ENCODE measurements at places on chromosomes 13 and 19.

DNA sequence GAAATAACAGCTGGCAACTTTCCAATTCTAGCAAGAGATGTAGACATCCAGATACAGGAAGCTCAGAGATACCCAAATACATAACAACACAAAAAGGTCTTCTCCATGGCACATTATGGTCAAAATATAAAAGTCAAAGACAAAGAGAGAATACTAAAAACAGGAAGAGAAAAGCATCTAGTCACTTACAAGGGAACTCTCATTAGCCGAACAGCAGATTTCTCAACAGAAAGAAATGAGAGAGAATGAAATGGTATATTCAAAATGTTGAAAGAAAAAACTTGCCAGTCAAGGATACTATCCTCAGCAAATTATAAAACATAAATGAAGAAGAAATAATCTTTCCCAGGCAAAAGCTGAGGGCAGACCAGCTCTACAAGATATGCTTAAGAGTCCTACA, 12.4 kb downstream of the ZNF780A start:
- no peak for DNase-seq

GRCh38 chr13:100195568-100195967, 106.7 kb downstream of the PCCA start:
- DNase-seq = no peak

DNA sequence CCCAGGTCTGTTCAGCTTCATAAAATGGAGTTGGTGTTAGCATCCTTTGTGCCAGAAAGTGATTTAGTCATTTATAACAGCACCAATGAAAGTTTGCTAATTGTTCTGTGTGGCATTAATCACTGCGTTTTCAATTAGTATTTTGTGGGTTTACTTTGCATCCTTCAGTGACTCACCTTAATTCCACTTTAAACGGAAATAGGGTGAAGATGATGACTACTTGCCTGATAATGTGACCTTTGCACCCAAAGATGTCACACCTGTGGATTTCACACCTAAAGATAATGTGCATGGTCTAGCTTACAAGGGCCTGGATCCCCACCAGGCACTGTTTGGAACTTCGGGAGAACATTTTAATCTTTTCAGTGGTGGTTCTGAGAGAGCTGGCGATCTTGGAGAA, 15.0 kb downstream of the GPATCH1 start:
- DNase-seq = no peak

DNA sequence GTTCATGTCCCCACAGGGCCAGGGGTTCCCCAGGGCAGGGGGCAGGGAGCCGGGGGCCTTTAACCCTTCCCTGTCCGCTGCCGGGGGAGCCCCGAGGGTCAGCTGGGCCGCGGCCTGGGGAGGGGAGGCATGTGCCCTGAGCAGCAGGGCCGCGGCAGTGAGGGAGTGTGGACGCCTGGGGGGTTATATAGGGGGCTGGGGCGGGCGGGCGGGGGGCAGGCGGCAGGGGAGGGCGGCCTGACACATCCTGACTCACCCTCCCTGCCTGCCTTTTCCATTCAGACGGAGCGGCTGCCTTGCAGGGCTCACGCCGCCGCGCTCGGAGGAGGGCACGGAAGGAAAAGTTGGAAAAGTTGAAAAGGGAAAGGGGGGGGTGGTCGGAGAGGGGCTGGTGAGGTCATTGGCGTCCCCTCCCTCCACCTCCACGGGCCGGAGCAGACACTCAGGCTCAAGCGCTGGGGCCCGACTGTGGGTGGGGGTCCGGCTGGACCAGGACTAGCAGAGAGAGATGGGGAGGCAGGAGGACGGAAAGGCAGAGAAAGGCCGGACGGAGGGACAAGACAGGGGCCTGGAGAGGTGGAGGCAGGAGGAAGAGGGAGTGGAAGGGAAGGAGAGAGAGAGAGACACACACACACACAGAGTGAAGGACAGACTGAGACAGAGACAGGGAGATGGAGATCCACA, at the start of gene IL11:
TSS of gene IL11 (minus strand) at position 159 of the 684 bp plus-strand sequence. CDS start at position 6, 153 bp downstream.
- DNase-seq = no peak

GRCh38 chr13:93945621-93946020, 533.9 kb downstream of the DCT start:
- DNase-seq = no peak

GRCh38 chr19:29945017-29945416, 3.0 kb downstream of the URI1 start:
- no peak for DNase-seq

- DNase-seq = no peak
Measured at GRCh38 chr13:50589651-50590054, 253.8 kb downstream of the DLEU7 start.

DNA sequence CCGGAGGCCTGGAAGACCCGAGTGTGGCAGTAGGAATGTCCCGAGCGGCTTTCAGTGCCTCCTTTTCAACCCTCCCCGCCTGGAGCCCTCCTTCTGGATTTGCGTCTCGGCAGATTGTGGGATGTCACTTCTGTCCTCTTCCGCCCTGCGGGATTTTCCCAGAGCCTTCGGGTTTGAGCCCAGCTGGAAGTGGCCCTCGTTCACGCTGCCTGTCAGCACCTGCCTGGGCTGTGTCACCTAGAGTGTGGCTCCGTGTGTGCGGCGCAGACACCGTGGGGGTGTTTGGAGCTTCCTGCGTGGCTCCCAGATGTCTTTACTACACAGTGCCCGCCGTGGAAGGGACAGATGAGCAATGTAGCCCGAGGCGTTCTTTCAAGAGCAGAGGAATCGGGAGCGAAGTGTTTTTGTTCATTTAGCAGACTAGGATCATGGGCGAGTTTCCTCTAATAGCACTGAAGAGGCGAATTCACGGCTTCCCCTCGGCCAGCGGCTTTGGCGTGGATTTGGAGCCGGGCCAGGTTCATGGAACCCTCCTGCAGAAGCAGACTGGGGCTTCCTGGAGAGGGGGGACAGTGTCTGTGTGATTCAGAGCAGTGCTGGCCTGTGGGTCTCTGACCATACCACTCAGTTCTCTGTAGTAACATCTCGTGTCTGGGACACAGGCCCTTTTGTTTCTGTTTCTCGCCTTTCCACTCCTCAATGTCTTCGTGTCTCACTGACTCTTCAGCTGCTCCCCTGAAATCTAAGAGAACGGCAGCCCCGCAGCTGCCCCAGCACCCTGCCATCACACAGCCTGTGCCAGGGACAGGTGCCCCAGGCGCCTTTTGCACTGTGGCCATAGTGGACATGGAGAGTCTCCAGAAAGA, 68.0 kb downstream of the KDM4B start:
- DNase-seq = no peak

- no peak for DNase-seq
Measured at GRCh38 chr13:44048326-44048725, 168.6 kb downstream of the LACC1 start.

- DNase-seq = no peak
Measured at GRCh38 chr13:49185264-49185663, 34.9 kb upstream of the MLNR start.

DNA sequence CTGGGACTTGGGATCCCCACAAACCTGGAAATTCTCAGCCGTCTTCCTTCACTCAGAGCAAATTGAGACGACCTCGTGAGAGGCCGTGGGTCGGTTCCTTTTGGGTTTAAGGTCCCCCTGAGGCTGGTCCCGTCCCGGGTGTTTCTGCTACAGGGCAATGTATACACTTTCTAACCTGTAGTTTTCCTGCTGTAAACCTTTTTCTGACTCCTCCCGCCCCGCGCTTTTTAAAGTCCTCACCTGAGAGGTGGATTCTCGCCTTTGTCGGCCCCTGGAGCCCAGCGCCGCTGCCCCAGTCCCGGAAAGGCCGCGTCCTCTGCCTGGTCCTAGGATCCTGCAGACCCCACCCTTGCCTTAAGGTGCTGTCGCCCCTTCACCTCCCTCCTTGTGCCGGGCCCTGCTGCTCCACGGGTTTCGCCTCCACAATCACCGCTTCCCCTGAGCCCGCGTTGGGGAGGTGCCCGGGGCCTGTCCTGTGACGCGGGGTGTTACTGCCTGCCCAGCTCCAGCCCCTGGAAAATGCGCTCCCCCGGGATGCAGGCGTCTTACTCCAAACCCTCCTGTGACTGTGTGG, 391 bp downstream of the ZNF761 start:
- DNase-seq = no peak

DNA sequence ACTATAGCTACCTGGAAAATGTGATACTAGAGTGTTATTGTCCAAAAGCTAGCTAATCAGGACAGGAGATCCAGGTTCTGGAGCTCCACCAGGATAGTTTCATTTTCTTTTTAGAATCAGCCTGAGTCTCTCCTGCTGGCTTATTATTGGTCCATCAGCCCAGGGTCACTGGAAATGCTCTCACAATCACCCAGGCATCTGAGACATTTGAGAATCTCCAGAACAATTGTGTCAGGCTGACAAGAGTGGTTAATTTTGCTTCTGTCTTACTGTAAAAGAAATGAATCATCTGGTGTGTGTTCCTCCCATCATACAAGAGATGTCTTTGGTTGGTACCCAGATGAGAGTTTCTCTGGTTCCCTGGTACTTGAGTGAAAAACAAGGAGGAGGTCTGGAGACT, 43.6 kb upstream of the ZNF681 start:
- peak; percentile 26 for DNase-seq

DNA sequence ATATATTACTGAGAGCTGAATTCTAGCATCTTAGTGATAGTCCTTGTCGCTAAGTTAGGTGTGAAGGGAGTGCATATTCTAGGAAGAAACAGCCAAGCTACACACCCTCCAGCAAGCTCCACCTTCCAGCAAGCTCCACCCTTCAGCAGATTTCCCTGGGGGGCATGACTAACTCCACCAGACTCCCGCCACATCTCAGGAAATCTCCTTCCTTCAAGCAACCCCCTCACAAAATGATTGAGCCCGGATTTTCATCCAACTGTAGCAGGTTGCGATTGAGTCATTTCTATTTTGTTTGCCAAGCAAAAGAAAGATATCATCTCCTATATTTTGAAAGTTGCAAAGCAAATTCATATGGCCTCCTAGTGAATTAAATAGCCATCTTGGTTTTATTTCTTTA, 162.1 kb upstream of the TMTC4 start:
- DNase-seq = no peak

- no peak for DNase-seq
Measured at GRCh38 chr19:52007451-52007805, 583 bp downstream of the ZNF615 start.

DNA sequence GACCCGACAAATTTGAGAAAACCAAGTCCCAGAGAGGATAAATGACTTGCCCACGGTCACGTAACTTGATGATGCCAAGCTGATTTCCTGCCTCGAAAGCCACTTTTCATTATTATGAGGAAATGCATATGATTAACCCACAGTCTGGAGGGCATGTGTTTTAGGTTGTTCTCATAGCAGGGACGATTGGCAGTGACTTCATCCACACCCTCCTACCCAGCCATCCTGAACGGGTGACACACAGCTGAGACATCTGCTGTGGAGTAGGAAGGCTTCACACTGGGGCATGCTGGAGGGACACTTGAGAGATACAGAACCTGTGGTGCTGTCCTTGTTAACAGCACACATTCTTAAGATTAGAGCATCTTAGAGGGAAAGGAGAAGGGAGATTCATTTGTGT, 65.4 kb upstream of the WDFY2 start:
- DNase-seq = peak; percentile 40

DNA sequence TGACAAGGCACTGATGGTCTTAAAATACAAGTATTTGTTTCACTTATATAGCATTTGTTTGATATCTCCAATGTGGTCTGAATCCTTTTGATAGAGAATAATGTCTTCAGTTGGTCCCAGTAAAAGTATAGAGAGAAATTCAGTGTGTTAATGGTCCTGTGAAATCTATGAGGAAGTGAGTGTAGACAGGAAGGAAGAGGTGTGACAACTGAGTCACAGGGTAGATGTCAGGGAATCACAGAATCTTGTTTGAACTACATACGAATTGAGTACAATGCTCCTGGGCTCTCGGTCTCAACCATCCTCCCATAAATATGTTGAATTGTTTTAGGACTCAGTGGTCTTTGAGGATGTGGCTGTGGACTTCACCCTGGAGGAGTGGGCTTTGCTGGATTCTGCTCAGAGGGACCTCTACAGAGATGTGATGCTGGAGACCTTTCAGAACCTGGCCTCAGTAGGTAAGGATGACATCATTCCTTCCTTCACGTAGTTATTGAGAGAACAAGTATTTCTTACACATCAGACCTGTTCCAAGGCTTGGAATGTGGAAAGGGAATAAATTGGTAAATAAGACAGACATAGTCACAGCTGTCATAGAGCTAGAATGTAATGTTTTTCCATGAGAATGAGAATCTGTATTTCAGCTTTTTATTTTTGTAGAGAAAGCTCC, 9.1 kb downstream of the ZNF555 start:
- DNase-seq = no peak

DNA sequence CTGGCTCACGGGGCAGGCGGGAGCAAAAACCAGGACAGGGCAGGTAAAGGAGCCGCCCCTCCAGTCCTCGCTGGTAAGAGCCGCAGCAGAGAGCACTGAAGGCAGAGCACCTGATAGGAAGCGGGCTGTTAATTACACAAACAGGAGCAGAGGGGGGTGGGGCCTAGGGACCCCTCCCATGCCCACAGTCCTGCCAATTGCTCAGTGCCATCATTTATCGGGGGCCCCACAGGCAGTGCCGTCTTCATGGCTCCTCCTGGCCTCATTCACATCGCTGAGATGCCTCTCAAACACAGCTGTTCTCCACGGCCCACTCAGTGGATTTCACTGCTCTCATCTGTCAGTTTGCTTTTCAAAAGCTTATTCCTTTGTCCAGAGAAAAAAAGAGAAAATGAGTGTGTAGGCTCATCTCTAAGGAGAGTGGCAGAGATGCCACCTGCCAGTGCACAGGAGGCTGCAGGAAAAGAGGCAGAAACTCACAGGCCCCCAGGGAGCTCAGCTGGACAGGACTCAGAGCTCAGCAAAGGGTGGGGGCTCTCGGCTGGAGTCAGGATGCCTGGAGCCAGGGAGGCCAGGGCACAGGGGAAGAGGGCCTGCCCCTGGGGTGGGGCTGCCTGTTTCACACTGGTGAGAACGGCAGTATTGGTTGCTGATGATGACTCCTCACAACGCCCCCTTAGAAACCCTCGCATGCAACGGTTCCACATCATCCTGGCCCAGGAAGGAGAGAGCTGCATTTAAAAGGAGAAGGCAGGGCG, 174.6 kb downstream of the COL4A1 start:
- DNase-seq = no peak

DNA sequence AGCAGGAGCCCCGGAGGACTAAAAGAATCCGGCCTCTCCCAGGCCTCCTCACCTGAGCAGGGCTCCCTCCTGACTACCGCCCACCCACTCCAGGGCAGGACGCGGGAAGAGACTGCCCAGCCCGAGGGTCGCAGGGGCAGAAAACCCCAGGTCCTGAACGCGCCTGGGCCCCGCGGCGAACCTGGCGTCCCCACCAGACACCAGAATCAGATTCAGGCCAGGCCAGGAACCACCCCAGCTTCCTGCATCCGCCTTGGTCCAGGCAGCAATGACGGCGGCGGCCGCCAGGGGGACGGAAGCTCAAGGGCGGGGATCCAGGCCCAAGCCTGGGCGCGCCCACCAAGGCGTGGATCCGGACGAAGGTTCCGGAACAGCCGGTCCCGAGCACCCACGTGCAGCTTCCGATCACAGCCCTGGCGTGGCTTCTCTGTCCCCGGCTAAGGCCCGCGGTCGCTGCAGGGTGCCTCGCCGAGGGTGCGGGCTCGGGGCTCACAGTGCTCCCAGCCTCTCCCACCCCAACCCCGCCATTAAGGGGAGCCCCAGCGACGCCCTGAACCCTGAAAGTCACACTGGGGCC, 3.6 kb downstream of the LGALS7 start:
- DNase-seq = peak; percentile 89

All from CD4-positive, alpha-beta T cell treated with Interleukin-4 for 1 hour (primary cell).